ENCODE measurements at places on chromosomes 2 and 18. TPM values are rescaled to one million over a fixed set of nuclear protein-coding genes. Genes with fewer than 3 reads are reported as not detected.
A peak's percentile ranks its signal among the peaks of the same experiment; 100 is the strongest.

- DNase-seq: no peak
Observed at GRCh38 chr2:233384811-233385488, 30.7 kb downstream of the DGKD start.

DNA sequence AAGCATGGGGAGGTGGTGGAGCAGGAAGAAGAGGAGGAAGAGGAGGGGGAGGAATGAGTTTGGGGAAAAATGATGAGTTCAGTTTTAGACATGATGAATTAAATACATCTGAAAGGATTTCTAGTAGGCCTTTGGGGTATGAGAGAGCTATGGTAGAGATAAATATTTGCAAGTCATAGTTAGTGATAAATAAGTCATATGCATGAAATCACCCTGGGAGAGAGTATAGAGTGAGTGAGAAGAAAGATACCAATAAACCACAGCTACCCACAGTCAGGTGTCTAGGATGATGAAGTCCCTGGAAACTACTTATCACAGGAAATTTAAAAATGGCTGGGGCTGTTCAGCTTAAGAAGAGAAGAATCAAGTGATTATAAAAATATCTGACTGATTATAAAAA, 240.5 kb downstream of the RDH14 start:
- DNase-seq: no peak

GRCh38 chr2:238445409-238446190, 18.9 kb downstream of the ASB1 start:
- no peak for DNase-seq

- DNase-seq: no peak
Observed at GRCh38 chr2:126317790-126318431, 338.0 kb upstream of the GYPC start.

GRCh38 chr2:147365622-147366021, 479.2 kb upstream of the ACVR2A start:
- no peak for DNase-seq

DNA sequence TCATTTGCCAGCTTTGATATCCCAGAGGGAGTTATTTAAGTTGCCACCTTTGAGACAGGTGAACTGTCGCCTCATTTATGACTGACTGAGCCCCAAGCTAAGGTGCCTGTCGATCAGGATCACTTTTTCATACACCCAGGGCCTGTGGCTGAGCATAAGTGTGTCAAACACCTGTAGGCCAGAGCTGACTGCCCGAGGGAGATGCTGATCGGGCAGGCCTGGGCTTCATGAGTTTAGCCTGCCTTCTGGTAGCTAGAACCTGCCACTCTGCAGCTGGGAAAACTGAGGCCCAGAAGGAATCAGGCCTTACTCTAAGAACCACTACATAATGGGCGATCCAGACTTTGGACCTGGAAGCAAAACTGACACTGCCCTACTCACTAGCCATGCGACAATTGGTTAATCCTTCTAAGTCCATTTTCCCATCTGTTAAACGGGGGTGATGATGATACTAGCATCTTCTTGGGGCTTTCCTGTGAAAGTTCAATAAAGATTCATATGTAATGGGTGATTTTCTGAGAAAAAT, 188.7 kb upstream of the GLI2 start:
- DNase-seq: no peak

DNA sequence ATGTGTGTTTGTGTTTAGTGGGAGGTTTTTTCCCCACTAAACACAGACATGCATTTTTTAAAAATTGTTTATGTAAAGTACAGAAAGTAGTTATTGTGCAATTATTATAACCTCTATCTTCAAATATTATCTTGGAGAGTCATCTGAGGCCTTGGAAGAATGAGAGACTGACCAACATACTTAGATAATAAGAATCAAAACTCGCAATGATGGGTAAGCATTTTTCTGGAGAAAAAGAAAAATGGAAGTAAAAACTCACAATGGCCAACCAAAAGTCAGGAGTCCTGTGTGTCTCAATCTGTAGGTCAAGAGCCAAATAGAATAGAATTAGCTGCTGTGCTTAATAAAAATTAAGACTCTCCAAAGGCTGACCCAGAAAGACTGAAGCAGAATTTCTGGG, 43.0 kb downstream of the MEMO1 start:
- no peak for DNase-seq

Gene RAD51AP2
- total RNA-seq: not detected

DNA sequence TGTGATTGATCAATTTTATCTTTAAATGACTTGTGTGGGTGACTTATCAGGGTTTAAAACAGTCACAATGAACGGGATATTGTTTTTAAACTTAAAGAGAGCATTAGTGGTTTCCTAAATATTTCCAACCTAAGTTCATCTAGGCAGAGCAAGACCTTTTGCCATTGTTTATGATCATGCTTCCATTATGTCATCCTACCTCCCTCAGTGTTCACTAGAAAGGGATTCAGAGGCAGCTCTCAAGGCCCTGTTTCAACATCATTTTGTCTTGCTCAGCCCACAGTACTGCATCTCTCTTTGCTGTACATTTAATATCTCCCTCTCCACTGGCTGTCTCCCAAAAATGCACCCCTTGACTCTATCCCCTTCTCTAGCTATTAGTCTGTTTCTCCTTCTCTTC, 21.5 kb upstream of the PELI1 start:
- no peak for DNase-seq

Gene GPR39
- 0.20 TPM for total RNA-seq

Gene ZAP70
- not detected for total RNA-seq

DNA sequence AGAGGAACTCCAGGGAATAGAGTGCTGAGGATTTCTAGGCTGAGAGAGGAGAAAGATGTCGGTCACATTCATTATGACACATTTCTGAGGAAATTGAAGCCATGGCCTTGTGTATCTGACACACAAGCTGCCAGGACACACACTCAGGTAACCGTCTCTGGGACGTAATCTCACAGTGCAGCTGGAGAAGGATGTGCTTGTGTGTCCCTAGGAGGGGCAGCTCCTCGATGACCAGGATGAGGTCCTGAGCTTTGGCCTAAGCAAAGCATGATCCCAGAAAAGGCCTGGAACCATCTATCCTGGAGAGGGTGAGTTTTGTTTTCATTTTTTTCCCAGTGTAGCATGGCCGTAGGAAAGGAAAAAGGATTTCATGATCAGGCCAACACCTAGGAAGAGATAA, 102.2 kb downstream of the CAPN13 start:
- DNase-seq: no peak

DNA sequence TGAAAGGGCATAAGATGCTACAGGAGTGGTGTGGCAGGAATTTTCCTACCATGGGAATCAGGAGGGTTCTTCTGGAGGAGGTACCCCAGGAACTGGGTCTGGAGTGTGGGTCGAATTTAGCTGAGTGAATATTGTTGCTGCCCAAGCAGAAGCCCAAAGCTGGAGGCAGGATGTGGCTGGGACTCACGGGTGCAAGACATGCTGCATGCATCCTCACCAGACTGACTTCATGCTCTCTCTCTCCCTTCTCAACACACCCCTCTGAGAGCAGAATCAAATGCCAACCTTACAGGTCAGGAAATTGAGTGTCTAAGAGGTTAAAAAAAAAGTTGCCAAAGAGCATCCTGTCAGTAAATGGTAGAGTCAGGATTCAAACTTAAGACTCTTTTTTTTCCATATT, 78.8 kb upstream of the TTC39C start:
- no peak for DNase-seq

- no peak for DNase-seq
Observed at GRCh38 chr18:75782204-75782603, 354.7 kb upstream of the SMIM21 start.

- DNase-seq: no peak
Observed at GRCh38 chr2:219500135-219500534, 1.4 kb downstream of the GMPPA start.

- no peak for DNase-seq
Observed at GRCh38 chr2:113175042-113175628, 1.4 kb downstream of the PSD4 start.

Gene EIF5B
- total RNA-seq: 53.5 TPM

DNA sequence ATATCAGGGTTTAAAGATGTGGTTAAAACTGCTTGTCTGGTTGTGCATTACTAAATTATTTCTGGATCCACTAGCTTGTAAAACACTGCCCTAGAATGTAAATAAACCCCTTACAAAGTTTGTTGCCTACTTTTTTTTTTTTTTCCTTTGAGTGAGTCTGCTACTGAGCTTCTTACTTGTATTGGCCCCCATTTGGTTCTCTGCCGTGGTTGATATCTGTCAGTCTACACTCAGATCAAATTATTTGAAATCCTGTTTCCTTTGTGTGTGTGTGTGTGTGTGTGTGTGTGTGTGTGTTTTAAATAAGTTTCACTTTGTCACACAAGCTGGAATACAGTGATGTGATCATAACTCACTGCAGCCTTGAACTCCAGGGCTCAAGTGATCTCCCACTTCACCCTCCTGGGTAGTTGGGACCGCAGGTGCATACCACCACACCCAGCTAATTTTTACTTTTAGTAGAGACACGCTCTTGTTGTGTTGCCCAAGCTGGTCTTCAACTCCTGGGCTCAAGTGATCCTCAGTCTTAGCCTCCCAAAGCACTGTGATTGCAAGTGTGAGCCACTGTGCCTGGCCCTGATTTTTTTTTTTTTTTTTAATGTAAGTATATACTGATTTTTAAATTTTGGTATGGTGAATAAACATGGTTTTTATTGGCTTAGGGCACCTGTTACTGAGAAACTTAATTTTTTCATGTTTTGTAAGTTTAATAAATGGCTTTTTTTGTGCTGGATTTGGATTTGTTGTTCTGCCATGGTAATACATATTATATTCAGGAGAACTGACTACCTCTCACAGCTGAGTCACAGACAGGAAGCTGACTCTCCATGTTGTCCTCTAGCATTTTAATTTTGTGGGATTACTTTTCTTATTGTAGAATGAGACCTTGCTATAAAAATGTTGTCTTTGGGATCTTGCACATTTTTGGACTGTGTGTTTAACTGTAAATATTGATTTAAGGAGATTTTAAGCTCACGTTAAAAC, 48.5 kb downstream of the MAP4K4 start:
- DNase-seq: peak; percentile 87

DNA sequence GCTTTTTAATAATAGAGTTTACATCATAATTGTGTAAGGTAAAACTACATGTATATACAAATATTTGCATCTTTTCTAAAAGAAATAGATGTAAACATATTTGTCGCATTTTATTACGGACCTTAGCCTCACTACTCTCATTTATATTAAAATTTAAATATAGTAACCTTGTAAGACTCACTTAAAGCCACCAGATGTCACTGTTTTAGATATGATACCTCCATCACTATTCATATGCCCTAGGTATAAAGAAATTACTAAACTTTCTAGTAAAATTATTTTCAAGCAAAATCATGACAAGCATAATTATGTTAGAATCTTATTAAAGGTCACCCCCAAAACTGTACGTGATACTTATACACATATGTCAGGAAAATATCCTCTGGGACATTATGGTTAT, 674.3 kb upstream of the REG3G start:
- peak; percentile 2 for DNase-seq

DNA sequence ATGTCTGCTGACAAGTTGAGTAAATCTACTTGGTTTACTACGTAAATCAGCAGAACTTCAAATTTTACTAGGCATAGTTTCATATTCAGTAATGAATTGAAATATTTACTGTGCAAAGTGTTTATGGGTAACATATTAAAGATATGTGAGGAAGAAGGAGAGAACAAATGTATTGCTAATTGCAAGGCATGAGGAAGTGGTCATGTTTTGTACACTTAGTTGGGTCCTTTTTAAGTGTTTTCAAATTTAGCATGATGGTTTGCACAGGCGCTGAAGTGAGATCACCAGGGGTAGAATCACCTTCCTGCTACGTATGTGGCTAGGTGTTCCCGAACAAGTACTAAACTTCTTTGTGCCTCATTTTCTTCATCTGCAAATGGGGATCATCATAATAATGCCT, 1534.4 kb downstream of the LRP1B start:
- no peak for DNase-seq

- no peak for DNase-seq
Observed at GRCh38 chr2:103959174-103960128, 894.5 kb upstream of the POU3F3 start.

- no peak for DNase-seq
Observed at GRCh38 chr2:120934574-120935338, 199.1 kb downstream of the GLI2 start.

DNA sequence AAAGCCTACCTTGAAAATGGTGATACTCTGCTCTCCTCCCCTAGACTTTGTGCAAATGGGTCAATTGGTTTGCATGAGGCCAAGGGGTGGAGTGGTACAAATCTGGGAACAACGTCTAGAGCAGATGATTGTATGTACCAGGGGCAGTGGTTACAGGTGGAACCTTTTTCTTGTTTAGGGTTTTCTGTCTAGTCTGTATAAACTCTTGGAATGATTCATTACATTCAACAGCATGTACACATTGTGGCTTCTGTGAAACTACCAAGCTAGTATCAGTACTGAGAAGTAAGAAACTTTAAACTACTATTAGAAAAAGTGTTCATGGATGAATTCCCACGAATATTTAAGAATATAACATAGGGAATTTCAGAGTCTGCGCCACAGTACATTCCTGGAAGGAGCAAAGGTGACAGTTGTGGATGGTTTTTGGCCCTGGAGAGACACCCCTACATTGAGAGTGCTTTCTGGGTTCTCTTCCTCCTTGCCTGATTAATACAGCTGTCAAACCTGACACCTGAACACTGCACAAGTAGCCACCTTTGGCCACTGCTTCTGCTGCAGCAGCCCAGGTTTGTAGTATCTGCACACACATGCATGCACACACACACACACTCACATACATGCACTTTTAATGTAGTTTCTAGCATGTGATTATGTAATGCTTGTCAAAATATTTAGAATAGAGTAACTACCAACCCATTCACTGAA, 30.0 kb downstream of the CFAP221 start:
- DNase-seq: no peak

GRCh38 chr2:56299171-56299691, 115.4 kb downstream of the CCDC85A start:
- DNase-seq: peak; percentile 23

DNA sequence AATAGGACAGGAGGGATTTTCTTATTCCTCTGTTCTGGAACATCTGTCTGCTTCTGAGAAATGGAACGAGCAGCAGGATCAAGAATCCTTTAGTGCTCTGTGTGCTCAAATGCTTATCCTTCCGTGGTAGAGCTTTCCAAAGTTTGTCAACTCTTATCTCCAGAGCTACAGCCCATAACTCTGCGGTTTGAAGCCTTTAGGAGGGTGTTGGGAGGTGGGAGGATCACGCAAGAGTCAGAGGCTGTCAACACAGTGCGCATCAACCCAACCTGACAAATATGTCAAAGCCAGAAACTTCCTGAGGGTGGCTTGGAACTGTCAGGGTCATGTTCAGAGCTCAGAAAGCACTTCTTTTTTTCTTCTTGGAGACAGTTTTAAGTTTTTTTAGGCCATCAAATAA, 95.9 kb downstream of the CRIM1 start:
- DNase-seq: no peak

GRCh38 chr2:73385123-73385503, 523 bp upstream of the ALMS1 start:
- no peak for DNase-seq

DNA sequence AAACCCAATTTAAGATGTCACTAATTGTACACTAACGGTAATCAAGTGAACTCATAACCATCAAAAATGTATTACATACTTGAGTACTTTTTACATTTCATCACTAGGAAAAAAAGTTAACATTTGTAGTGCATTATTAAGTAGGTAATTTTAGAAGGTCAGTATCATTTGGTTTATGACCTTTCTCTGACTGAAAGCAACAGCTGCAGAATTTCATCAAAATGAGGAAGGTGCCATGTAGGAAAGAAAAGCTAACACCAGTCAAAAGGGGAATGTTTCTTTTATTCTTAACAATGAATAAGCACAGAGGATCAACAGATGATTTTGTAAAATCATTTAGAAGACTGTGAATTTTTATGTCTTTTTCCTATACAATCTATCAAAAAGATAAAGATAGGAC, 79.0 kb downstream of the PIGN start:
- no peak for DNase-seq

GRCh38 chr2:140892436-140892835, 1238.4 kb downstream of the LRP1B start:
- DNase-seq: no peak
